ENCODE measurements at places on chromosomes 4 and X. TPM values are rescaled to one million over a fixed set of nuclear protein-coding genes. Genes with fewer than 3 reads are reported as not detected.

DNA sequence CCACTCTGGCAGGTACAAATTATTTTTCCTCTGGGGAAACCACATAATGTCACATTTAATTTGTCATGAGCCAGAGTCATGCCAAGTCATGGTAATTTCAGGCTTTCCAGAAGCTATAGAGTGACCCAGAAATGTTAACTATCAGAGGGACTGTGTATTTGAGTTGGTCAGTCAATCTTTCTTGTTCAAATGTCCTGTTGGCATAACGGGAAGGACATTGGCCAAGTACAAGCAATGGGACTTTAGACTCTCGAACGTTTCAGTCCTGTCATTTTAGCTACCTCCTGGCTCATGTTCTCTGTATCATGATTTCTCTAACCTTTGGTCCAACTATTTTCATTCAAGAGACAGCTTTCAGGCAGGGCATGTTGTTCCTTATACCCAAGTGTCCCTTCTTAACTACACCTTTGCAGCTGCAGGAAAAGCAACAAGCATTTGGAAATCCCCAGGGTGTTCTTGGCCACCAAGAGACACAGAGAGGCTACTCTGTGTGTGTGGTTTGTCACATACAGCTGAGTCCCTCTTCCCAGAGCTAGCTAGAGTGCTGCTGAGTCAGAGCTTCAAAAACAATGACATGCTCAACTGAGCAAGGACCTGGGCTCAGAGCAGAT, 142.6 kb downstream of the EGF start:
- no peak overlapping the region for H3K4me3 ChIP-seq
- no peak overlapping the region for H3K27ac ChIP-seq
- no peak for DNase-seq
- no peaks in the 10 kb centered on the region for H3K4me1 ChIP-seq
- H3K36me3 ChIP-seq, result no peaks in the 10 kb centered on the region
- H3K27me3 ChIP-seq, result no peaks in the 10 kb centered on the region

- peak within 1 kb of the TSS; percentile 51 for H3K4me3 ChIP-seq
- peak; percentile 87 for DNase-seq
- H3K36me3 ChIP-seq, result no peaks in the 10 kb centered on the region
- no peaks in the 10 kb centered on the region for H3K27me3 ChIP-seq
- H3K27ac ChIP-seq, result peak within 1 kb of the TSS; percentile 55
Measured at GRCh38 chr4:109302361-109303139, at the start of gene COL25A1. Gene COL25A1, minus strand, starts transcription at chr4:109302658.

The CXorf49 gene
- total RNA-seq, result 6.9 TPM

The EDNRA gene
- total RNA-seq, result 12.3 TPM

The NPY2R gene
- total RNA-seq, result 3.3 TPM
